ENCODE measurements at places on chromosomes 1 and 21.

DNA sequence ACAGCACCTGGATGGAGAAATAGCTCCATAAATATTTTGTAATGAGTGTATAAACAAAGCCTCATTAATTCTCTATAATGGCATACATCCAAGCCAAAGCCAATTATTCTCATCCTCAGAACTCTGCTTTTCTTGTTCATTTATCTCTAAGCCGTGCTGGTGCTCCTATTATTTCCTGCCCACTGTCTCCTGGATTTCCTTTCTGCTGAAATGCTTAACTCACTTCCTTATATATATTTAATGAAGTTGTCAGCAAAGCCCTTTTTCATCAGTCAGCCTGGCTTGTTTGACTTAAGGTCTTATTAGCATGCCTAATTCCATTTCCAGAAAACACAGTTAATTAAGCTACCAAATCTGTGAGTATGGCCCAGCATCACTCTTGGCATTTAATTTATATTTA, 93.4 kb downstream of the SLC25A24 start:
- no peak for DNase-seq

- no peak for DNase-seq
Measured at GRCh38 chr21:33031152-33031911, 5.6 kb downstream of the OLIG2 start.

- DNase-seq = peak; percentile 45
Measured at GRCh38 chr21:44871576-44872269, 1.8 kb downstream of the PTTG1IP start.

DNA sequence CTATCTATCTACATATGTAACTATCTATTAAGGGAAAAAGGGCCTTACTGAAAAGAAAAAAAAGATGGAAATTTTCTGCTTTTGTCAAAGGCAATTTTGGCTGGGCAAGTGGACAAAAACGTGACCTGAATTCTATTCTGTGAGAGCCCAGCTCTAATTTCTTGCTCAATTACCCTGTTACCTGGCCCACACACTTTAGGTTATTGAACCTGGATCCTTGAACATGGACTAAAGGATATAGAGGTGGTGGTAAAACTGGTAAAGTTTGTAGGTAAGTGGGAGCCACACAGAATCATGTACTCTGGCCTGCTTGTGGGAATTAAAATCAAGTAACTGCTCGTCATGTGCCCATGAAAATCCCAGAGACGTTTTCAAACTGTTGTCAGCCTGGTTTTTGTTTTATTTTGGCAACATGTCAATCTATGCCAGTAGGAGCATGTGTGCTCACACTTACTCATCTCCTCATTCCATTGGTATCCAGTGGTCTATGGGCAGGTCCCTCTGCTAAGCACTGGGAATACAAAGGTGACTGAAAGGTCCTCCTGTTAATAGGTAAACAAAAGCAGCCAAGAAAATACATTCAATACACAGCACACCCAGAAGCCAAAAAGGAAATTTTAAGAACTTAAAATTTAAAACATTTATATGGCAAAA, 113.7 kb upstream of the WARS2 start:
- no peak for DNase-seq

- no peak for DNase-seq
Measured at GRCh38 chr1:31793086-31793485, 22.7 kb downstream of the SPOCD1 start.

Data from fibroblast of skin of right quadriceps (primary cell).